Stimulated activated CD4-positive, alpha-beta T cell treated with anti-CD3 and anti-CD28 coated beads, Interleukin-2, amount 100 ng/mL, for 24 hours (primary cell): ENCODE measurements at places on chromosomes 6 and 20.
A peak's percentile ranks its signal among the peaks of the same experiment; 100 is the strongest.

DNA sequence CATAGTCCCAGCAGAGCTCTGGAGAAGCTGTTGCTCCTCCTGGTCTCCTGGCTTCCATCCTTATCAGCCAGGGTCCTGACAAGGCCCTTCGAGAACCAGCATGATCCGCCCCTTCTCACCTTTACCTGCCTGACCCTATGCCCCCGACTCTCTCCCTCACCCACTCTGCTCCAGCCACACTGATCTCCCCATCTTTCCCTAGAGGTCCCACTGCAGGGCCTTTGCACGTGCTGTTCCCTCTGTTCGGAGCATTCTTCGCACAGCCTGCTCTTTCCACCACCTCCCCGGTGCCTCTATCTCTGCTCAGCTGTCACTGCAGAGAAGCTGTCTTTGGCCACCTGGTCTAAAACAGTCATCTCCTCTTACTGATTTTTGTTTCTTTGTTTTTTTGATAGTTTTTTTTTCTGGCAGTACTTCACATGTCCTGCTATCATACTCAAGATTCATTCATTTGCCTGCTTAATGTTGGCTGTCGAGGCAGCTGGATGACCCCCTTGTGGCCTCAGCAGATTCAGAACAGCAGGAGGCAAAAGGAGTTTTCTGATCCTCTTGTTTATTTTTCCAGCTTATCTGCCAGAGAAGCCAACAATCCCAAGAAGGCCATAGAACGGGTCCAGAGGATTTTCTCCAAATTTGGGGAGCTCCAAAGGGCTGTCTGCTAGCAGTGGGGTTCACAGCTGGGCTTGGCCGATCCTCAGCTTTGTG, 1.6 kb upstream of the PTGIS start:
- no peak for DNase-seq

DNA sequence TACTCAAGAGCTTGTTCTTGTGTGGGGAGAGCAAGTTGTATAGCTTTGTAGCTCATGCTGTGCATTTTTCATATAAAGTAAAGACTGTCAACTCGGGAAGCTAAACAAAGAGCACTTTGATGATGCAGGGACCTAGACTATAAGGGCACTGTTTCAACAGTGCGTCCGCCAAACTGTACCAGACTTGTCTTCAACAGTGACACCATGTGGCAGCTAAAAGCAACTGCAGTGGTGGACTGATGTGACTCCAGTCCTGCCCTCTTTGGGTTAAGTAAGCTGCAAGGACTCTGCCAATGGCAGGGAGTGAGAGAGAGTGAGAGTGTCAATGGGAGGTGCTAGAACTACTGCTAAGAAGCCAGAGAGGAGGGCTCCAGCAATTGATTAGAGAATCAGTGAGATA, 48.1 kb upstream of the MC3R start:
- DNase-seq: no peak

GRCh38 chr6:145648149-145648548, 87.2 kb downstream of the EPM2A start:
- DNase-seq: no peak

- DNase-seq: no peak
Measured at GRCh38 chr6:167152862-167153261, 4.9 kb downstream of the GPR31 start.

- DNase-seq: no peak
Measured at GRCh38 chr20:25007491-25008305, 15.1 kb upstream of the APMAP start.

- DNase-seq: no peak
Measured at GRCh38 chr6:14270142-14270893, 152.7 kb downstream of the CD83 start.

- DNase-seq: peak; percentile 84
Measured at GRCh38 chr6:89371849-89372505, 19.5 kb upstream of the UBE2J1 start.

- no peak for DNase-seq
Measured at GRCh38 chr20:2756056-2756611, 44.3 kb downstream of the CPXM1 start.

GRCh38 chr6:113529879-113530278, 327.3 kb upstream of the MARCKS start:
- DNase-seq: no peak

DNA sequence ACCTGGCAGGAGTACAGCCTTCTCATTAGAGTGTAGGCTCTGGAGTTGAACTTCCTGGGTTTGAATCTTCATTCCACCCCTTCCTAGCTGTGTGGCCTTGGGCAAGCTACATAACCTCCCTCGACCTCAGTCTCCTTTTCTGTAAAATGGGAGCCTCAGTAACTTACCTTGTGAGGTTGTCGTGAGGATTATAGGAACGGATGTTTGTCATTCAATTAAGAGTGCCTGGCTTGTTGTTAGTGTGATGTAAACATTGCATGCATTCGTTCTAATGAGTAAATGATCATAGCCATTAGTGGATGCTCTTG, 45.2 kb downstream of the TOX2 start:
- DNase-seq: no peak

GRCh38 chr20:16201191-16201590, 372.1 kb downstream of the KIF16B start:
- no peak for DNase-seq

DNA sequence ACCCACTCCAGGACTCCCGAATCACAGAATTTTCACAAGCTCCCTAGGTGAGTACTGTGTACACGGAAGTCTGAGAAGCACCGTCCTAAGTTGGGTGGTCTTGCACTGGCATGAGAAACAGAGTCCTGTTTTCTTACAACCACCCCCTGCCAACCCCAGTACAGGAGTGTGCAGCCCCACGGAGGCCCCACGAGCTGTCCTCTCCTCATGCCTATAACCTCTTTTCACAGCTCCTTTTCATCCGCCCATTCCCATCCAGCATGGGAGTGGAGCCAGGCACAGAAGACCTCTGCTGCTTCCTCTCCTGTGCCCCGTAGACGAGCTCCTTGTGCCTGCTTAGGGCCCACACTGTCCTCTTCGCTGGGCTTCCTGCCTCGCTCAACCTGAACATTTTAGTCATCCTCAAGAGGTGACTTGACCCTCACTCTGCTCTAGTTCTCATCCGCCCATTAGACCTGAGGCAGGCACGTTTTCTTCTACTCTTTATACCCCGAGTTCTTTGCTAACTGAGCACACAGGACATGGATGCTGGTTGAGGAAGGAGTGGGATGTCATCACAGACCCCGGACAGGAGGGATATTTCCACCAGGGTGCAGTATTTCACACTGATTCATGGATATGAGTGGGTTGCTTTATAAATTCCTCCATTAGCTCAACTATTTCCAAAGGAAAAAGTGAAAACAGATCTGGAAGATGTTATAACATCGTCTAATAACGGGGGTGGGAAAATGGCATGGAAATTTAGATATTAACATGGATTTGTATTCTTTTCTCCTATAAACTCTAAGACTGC, 160.5 kb downstream of the TTLL2 start:
- no peak for DNase-seq

DNA sequence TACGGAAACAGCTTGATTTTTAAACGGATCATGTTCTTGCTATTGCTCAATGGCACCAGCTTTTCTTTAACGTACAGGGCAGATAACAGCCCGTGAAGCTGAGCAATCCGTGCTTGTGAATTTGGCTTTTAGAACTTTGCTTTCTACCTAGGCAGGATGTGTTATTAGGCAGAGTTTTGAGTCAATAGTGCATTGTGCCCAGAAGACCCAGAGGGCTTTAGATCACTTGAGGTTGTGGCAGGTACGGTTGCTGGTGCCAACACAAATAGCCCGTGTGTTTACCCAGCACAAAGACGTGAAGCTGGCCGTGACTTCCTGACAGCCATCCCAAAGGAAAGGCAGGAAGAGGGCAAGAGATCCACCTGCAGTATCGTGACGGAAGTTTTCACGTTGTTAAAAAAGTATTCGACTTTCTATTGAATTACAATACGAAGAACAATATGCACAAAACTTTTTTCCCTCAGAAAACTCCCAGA, 117.4 kb upstream of the FRMD1 start:
- DNase-seq: no peak

GRCh38 chr20:9440892-9441291, 73.5 kb upstream of the LAMP5 start:
- DNase-seq: no peak

- no peak for DNase-seq
Measured at GRCh38 chr20:10521068-10521831, 86.1 kb downstream of the SLX4IP start.

GRCh38 chr20:25218492-25218891, 23.0 kb downstream of the ENTPD6 start:
- no peak for DNase-seq

GRCh38 chr20:675033-675452, 559 bp downstream of the SCRT2 start:
- no peak for DNase-seq

- no peak for DNase-seq
Measured at GRCh38 chr6:13355999-13356785, 27.9 kb upstream of the TBC1D7 start.

DNA sequence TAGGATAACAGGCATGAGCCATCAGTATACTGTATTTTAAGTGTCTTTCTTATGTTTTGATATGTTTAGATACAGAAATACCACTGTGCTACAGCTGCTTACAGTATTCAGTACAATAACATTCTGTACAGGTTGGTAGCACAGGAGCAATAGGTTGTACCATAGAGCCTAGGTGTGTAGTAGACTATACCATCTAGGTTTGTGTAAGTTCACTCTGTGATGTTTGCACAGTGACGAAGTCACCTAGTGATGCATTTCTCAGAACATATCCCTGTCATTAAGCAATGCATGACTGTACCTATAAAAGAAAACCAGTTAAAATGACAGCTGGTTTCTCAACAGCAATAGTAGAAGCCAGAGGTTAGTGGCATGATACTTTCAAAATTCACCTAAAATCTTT, 3.0 kb upstream of the ZBTB24 start:
- DNase-seq: no peak

- DNase-seq: no peak
Measured at GRCh38 chr20:21294755-21295154, 8.4 kb upstream of the XRN2 start.

GRCh38 chr6:21357262-21357661, 236.3 kb upstream of the SOX4 start:
- no peak for DNase-seq

- no peak for DNase-seq
Measured at GRCh38 chr6:160007611-160008010, 38.7 kb downstream of the IGF2R start.

DNA sequence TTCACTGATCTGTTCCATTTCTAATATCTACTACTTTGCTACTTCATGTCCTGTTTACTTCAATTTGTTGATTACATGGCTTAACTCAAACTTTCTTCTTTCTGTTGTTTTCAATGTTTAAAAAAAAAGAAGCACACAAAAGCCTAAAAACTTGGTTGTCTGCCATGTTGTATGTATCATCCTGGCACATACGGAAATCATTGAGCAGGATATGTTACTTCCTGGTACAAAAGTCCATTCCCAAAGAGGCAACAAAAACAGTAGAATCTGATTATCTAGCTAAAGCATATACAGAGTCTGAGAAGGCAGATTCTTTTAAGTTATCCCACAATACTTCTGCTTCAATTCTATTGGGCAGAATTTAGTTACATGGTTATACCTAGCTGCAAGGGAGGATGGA, 14.5 kb upstream of the COL12A1 start:
- no peak for DNase-seq

GRCh38 chr6:152170702-152171667, 363.5 kb downstream of the ESR1 start:
- DNase-seq: peak; percentile 63
